ENCODE measurements at places on chromosomes 5 and 9. TPM values are rescaled to one million over a fixed set of nuclear protein-coding genes. Genes with fewer than 3 reads are reported as not detected.

DNA sequence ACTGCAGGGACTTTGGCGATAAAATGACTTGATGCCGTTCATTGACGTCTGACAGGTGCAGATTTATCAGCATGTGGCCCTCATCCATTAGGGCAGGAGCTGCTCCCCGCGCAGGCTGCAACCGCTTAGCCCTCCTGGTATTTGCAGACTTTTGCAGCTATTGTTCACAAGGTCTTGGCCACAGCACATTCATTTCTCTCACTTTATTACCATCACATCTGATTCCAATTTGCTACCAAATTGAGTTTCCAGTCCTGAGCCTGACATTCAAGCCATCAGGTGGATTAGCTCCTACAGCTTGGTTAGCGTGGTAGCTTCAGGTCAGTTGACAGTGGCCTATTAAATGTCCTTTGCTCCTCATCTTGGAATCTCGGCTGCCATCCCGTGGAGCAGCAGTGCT, 299.2 kb downstream of the CD180 start:
- DNase-seq = no peak

- no peak for DNase-seq
Observed at GRCh38 chr9:114058688-114059046, 19.4 kb downstream of the AMBP start.

DNA sequence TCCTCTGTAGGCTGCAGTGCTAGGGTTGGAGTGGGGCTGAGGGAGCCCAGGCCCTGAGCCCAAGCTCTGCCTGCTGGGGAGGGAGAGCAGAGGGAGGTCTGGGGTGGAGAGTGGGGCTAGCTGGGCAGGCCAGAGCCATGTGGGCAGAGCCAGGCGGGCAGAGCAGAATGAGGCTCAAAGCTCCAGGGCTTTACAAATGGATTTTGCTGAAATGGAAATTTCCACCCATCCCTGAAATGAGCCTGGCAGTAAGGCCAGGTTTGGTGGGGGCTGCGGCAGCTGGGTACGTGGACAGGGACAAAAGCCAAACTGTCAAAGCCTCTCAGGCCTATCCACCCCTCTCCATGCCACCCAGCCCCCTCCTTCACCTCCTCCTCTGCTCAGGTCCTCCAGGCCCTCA, 74.2 kb upstream of the ARAP3 start:
- no peak for DNase-seq

GRCh38 chr5:138138949-138139780, at the start of gene NME5:
NME5 (minus strand) TSS chr5:138139428; CDS start chr5:138138780, 648 bp downstream.
- DNase-seq = peak; percentile 91

GRCh38 chr9:112971415-112971814, 40.6 kb downstream of the ZNF883 start:
- no peak for DNase-seq

- DNase-seq = no peak
Observed at GRCh38 chr9:131669269-131670157, 70.4 kb downstream of the RAPGEF1 start.

GRCh38 chr9:70563431-70564204, 149.2 kb upstream of the KLF9 start:
- DNase-seq = no peak

DNA sequence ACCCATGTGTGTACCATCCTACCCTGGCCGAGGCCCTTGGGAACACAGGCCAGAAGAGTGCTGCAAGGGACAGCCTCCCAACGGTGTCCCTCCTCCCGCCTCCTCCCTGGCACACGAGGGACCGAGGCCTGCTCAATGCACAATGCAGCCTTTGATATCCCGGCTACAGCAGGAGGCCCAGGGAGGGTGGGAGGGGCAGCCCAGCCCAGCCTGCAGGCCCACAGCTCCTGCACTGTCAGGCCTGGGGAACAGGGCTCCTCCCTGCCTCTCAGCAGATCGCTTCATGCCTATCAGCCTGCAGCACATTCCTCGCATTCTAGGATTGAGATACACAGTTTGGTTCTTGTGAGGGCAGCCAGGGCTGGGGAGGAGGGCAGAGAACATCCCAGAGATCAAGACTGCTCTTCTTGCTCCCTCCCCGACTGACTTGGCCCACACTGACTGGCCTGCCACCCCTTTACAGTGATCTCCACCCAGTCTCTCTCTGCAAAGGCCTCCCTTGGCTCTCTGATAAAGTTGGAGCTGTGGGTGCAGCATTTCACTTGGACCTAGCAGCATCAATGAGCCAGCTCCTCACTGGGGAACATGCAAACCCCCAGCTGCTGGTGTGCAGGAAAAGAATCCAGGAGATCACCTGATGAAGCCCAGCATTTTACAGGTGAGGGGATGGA, at the start of gene SH3TC2:
Gene SH3TC2, minus strand, starts transcription at position 46 of the 671 bp plus-strand sequence. Its CDS starts 40 bp downstream, at position 6.
- DNase-seq = no peak

DNA sequence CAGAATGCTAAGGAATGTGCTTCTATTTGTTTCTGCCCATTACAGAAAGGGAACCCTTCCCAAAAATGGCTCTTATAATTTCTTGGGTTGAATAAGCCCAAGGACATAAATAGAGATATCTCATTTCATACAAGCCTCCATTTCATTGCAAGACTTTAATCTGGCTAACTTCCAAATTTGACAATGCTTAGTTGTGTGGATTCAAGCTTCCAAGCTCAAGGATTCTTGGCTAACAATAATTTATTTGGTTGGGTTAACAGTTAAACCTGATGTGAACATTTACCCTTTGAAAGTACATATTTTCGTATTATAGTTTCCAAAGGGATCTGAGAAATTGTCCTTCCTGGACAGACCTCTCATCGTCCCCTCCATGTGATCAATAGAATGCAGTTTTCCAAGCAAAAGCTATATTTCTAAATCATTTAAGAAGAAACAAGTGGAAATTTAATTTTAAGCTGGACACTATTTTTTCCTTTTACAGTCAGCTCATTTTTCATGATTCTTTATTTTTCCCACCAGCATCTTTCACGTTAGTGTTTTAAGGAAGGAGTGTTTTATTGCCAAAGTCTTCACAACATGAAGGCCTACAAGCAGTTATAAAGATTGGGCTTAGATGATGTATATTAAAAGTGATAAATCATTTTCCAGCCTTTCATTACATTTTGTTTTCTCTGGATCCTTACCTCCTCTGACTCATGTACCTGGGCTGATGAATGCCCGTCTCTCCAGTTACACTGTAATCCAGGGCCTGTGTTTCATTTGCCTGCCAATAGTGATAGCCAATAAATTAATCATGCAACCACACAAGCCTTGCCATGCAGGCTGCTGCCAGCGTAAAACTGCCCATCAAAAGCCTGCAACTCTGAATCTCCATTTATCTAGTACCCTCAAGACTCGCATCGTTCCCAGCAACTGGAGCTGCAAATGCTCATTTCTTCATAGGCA, 176.7 kb downstream of the NTRK2 start:
- no peak for DNase-seq

- DNase-seq = no peak
Observed at GRCh38 chr5:168479166-168479565, 7.1 kb upstream of the RARS1 start.

DNA sequence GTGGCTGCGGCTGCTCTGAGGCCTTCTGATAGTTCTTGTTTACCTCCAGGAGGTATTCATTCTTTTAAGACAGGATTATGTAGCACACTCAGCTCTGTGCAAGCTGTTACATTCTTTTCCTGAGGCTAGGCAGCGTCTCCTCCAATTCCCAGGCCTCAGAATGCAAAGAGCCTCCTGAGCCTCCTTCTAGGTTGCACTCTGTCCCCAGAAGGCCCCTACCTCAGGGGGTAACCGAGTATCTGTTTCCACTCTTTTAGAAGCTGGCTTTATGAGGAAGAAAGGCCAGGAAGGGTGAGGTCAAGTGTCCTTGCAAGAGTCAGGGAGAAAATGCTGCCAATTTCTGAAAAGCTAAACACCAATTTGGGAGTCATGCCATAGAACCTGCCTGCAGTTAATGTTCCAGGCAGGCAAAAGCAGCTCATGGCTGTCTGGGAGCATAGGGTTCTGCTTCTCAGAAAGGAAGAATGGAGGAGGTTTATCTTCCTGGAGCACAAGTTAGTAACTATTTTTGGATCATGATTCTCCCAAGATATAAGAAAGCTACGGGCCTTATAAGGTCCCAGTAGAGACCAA, 178.9 kb downstream of the SEMA6A start:
- DNase-seq = no peak

DNA sequence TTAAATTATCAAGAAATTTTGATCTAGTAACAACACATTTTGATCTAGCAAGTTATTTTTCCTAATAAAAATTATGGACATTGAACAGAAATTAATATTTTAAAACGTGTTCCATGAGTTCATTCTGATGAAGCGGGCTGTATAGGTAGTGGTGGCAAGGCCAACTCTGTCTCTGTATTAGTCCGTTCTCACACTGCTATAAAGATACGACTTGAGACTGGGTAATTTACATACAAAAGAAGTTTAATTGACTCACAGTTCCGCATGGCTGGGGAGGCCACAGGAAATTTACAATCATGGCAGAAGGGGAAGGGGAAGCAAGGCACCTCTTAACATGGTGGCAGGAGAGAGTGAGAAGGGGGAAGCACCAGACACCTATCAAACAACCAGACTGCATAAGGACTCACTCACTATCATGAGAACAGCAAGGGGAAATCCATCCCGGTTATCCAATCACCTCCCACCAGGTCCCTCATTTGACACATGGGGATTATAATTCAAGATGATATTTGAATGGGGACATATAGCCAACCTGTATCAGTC, 61.2 kb downstream of the TMEM232 start:
- no peak for DNase-seq

Gene TSLP
- polyA plus RNA-seq = 0.09 TPM

Gene ACTBL2
- not detected for polyA plus RNA-seq

Gene C9orf50
- 0.59 TPM for polyA plus RNA-seq

Gene FUBP3
- 91.8 TPM for polyA plus RNA-seq

Gene SPAG8
- polyA plus RNA-seq = 16.5 TPM

Gene ARHGEF39
- polyA plus RNA-seq = 3.2 TPM

Gene LECT2
- polyA plus RNA-seq = 1.7 TPM

All from spinal cord (tissue), 10 donors.